ENCODE measurements at places on chromosomes 1 and 21.

GRCh38 chr1:203378556-203379245 is 27.8 kb upstream of the FMOD start:
- no peak for DNase-seq

- peak; percentile 48 for DNase-seq
Observed at GRCh38 chr1:215140135-215140534, 57.6 kb downstream of the KCNK2 start.

- DNase-seq: no peak
Observed at GRCh38 chr1:165350840-165351239, 5.7 kb downstream of the LMX1A start.

DNA sequence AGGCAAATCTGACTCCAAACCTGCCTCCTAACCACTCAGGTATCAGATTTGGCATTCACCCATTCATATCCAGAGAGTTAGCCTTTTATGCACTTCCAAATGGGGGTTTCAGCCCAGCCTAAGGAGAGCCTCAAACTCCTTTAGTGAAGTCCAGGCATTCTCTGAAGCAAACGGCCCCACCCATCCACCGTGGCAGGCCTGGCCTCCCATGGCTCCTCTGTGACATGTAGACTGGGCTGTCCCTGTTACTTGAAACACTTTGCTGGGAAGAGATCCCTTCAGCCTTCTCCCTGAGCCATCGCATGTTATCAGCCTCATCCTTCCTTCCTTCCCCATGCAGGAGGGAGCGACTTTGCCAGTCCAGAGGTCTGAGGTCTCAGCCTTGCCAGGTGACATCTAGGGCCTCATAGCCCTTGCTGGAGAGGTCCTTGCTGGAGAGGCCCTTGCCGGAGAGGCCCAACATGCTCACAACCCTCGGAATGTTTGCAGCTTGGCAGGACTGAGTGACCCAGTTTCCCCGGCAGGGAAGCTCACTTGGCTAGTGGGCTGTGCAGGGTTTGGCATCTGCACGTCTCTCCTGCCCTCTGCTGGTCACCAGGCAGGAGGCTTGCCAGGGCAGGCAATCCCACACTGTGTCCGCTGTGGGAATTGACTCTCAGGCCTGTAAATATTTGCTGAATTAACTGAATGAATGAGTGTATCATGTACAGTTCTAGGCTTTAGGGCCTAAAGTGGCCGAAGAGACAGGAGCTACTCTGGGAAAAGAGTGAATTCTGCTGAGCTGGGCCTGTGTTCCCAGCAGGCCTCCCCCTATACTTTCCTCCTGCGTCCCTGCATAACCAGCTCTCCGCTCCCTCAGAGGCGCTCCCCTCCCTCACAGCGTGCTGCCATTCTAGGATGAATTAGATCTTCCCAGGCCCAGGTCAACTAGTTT is 26.7 kb upstream of the RBM15 start:
- DNase-seq: peak; percentile 61

GRCh38 chr1:78044796-78045562 is 787 bp upstream of the GIPC2 start:
- DNase-seq: no peak

GRCh38 chr1:114218361-114219171 is 64.9 kb upstream of the SYT6 start:
- no peak for DNase-seq

DNA sequence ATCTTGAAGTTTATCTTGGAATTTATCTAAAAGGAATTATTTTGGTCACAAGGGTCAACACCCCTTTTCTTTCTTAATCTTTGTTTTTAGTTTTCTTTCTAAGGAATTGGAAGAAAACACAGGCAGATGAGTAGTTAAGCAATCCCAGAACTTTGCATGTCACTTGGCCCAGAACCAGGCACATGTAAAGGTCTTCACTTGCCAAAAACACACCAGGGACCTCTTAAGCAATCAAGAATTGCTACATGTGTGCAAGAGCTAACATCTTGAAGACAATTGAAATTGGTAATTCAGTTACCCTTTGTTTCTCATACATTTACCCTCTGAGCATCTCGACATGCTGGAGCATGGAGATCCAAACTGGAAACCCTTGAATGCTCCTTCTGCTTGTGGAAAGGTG is 114.2 kb downstream of the ZC3H11B start:
- no peak for DNase-seq

DNA sequence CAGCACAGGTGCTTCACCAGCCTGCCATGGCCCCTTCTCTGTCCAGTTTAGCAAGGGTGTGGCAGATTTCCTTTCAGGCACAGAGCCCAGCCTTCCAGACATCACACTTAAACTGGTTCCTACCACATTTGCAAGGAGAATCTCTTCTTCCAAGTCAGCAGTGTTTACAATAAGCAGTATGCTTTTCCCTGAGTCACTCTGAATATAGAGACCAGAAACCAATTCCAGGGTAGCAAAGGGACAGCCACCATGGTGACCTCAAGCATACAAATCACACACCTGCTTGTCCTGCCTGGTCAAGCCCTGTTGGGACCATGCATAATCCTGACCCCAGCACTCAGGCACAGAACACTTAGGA is 8.7 kb upstream of the CBR3 start:
- DNase-seq: peak; percentile 78

DNA sequence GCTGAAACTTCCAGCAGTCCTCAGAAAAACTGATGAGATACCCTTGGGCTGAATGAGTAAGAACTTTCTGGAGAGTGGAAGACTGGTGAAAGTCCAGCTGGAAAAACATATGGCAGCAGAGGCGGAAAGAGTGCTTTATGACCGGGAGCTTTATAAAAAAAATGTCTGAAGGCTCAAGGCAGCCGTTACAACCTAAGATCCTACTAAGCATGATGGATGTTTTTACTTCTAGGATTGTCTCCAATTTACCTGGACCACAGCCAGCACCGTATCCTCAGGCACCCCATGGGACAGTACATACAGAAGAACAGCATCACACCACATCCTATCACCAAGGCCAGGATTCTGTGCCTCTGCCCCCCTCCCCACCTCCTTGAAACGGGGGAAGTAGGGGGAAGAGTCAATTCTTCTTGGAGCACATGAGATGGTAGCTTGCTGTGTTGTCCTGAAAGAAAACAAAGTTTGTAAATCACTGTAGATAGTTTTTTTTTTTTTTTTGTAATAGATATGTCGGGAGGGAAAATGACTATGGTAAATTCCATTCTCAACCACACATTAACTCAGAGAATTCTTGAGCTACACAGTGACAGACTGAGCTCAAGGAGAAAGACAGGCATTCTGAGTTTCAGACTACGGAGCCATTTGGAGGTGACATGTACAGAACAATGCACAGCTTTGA is 11.8 kb upstream of the IRF2BP2 start:
- DNase-seq: no peak

GRCh38 chr1:201298396-201299381 is 15.4 kb downstream of the PKP1 start:
- peak; percentile 71 for DNase-seq

DNA sequence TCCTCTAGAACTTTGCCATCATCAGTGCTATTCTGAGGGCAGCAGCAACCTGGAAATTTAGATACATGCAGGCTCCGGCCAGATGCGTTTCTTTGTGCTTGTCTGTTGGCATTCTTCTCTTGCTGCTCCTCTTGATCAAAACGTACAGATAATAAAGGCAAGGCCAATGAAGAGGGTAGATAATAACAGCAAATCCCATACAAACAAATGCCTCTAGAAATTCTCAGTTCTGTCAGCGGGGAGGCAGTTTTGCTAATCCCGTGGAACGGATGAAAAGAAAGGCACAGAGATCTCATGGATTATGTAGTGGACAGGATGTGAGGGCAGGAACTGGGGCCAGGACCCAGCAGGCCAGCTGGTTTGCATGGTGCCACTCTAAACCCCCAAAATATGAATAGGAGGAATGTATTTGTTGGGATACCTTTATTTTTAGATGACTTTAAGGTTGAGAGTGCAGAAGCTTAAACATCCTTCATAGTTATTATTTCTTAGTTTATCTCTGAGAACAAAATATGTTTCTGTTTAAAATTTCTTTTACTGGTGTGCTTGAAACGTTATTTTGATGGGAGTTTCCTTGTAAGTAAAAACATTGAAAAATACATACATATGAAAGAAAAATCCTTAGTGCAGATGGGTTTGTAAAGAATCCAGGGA is 1.5 kb downstream of the ITSN1 start:
- DNase-seq: no peak
